ENCODE measurements at places on chromosomes 13 and 19.

GRCh38 chr13:46071590-46072249 is 19.2 kb upstream of the ZC3H13 start:
- no peak for DNase-seq

DNA sequence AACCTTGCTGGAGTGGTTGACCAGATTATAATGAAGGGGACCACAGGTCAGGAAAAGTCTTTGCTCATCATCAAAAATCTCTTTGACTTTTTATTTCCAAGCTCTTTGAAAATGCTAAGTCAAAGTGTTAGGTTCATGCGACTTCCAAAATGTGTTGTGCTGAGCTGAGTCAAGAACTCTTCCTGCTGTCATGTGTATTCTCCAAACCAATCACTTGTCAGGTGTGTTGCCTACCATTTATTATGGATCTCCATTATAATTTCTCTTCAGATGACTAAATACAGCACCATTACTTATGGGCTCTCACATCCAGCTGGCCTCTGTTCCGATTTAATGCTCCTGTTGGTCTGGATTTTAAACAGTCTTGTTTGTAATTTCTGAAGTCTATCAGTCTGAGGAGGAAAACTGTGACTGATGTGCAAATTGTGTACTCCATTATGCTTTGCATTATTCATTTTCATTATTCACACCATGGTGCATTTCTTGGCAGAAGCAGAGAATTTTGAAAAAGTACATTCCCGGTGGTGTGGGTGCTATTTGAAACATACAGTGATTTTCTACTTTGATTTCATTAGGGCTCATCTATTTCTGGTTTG is 562.5 kb downstream of the LMO7 start:
- DNase-seq, result no peak

DNA sequence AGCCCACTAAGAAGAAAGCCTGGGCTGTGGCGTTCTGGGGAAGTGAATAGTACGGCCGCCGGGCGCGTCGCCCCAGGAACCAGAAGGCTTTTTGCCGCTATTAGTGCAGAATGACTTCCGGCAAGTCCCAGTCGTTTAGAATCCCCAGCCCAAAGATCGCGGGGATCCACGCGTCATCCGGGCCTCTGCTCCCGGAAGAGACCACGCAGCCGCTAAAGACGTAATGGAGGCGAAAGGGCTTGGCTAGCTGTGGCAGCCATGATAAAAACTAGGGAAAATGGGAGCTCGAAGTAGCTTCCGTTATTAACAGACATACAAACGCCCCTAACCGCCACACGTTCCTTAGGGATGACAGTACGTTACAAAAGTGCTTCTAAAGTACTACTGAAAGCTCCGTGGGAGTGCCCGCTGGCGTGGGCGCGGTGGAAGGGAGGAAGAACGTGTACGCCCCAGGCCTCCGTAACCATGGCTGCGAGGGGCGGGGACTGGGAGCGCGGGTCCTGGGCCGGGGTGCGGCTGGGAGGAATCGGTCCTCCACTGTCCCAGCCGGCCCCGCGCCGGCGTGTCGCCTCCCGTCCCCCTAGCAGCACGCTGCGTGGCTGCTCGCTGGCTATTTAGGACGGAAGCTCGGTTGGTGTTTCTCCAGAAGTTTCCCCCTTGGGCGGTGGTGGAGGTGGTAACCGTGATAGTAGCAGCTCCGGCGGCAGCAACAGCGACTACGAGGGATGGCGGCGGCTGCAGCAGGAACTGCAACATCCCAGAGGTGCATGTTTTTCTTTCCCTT is at the start of gene SUGT1:
TSS of gene SUGT1 (plus strand) at position 641 of the 784 bp plus-strand sequence. CDS start at position 726, 85 bp downstream.
- peak; percentile 98 for DNase-seq

DNA sequence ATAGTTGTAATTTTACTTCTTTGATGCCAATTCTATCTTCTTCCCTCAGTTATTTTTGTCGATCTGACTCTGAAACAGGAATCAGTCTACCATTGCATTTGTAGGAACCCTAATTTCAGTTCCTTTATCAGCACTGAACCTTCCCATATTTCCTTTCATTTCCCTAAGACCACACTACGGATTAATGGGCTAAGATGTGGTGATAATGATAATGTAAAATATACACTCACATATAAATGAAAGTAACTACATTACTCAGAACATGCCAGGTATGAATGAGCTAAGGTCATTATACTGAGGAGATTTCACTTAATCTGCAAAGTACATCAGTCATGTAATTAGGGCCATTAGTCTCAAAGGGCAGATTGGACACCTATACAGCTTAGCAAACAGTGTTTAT is 60.2 kb upstream of the RFC3 start:
- peak; percentile 46 for DNase-seq

DNA sequence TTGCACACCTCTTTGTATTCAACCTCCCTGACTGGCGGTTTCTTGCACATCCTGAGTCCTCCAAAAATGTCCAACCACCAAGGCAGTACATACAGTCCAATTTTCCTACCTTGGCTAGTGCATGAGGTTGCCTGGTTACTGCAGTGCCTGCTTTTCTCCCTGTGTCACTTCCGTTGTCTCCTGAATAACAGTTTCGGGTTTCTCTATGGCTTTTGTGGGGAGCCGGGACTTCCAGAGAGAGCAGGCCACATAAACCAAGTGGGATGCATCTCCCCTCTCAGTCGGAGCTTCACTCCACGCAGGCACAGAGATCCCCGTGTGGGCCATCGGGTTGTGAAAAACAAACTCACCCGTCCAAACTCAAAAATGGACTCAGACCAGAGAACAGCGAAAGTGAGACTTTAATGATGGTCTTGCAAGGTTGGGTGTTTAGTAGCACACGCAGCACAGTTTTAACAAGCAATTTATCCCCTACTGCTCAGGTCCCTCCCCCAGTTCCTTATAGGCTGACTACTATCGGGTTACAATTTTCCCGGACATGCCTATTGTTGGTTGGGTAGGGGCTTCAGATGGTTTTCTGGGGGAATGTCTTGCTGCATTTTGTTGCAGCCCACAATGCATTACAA is 173.1 kb downstream of the POU4F1 start:
- DNase-seq, result no peak

- DNase-seq, result no peak
Measured at GRCh38 chr13:69604698-69605097, 502.9 kb upstream of the ATXN8OS start.

GRCh38 chr19:4436231-4436630 is 21.4 kb downstream of the UBXN6 start:
- peak; percentile 37 for DNase-seq

DNA sequence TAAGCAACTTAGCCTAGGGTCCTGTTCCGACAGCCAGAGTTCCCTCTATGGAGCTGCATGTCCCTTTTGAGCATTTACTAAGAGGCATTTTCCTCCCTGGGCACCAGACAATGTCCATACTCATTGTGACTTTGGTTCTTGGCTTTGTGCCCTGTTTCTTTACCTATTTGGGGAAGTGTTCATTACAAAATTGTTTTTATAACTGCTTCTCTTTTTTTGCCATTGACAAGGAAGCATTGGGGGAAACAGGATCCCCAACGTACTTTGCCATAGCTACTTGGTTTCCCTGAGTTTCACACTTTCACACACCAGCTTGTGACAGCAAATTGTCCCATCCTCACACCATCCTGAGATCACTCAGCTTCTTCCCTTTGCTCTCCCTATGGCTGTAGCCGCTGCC is 81.1 kb upstream of the SIAH3 start:
- DNase-seq, result peak; percentile 81

GRCh38 chr13:73138638-73139491 is 80.1 kb downstream of the KLF5 start:
- no peak for DNase-seq

- peak; percentile 69 for DNase-seq
Measured at GRCh38 chr19:35045667-35046300, 4.3 kb downstream of the HPN start.

- peak; percentile 97 for DNase-seq
Measured at GRCh38 chr19:3818466-3818865, 32.3 kb upstream of the MATK start.

- DNase-seq, result peak; percentile 53
Measured at GRCh38 chr13:41961466-41961760, 504 bp upstream of the VWA8 start.

- no peak for DNase-seq
Measured at GRCh38 chr19:5707576-5708575, 12.1 kb downstream of the LONP1 start.

- DNase-seq, result no peak
Measured at GRCh38 chr13:50518781-50519201, 324.7 kb downstream of the DLEU7 start.

GRCh38 chr19:57380923-57381322 is 8.7 kb upstream of the ZNF548 start:
- DNase-seq, result no peak

GRCh38 chr19:49333811-49334288 is 1.4 kb upstream of the CD37 start:
- peak; percentile 40 for DNase-seq

GRCh38 chr19:48962029-48962848 is 2.9 kb upstream of the FTL start:
- peak; percentile 89 for DNase-seq

GRCh38 chr19:20470345-20471135 is 95.0 kb downstream of the ZNF737 start:
- DNase-seq, result no peak

- no peak for DNase-seq
Measured at GRCh38 chr19:4210166-4210731, 19.1 kb upstream of the EBI3 start.

- DNase-seq, result peak; percentile 62
Measured at GRCh38 chr13:97567510-97568243, 133.7 kb downstream of the RAP2A start.

DNA sequence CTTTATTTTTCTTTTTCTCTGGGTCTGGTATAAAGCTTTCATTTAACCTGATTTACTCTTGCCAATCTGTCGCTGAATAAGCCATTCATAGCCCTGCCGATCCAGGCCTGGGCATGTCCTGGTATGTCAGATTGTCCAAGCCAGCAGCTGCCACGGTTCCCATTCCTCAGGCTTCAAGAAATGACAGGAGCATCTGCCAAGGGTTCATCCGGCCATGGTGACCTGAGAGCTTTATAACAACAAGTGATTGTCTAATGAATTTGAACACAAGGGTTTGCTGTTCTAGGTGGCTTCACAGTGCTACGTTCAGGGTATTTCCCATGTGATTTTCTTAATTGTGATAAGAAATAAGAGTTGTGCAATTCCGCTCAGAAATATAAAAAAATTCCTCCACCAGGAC is 20.0 kb downstream of the PNMA8A start:
- DNase-seq, result no peak

DNA sequence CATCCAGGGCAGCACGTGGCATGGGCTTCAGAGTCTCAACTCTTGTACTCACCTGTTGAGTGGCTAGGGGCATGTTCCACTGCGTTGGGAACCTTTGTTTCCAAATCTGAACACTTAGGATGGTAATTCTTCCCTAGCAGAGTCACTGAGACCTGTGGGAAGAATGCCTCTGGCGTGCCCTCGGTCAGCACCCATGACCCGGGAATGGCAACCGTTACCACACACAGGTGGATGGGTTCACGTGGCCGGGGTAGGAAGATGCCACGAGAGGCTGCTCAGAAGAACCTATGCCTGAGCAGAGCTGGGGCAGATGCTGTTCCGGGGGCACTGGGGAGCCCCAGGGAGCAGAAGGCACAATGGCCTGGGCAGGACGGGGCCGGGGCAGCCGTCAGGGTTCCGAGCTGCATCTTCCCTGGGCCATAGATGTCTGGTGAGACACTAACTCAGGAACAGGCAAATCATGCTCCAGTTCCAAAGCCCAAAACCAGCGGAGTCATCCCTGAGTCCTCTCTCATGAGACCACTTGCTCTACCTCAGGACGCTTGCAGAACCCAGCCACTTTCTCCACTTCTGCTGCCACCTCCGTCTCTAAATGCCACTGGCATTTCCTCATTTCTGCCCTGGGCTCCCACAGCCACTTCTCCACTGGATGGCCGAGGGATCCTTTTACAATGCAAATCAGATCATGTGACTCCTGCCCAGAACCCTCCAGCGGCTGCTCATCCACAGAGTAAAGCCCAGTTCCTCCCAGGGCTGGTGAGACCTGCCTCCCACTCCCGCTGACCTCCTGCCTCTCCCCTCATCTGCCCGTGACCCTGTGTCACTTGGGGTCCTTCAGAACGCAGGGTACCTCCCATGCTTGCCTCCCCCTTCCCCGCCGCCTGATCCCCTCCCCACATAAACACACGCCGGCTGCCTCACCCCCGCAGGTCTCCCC is 36.7 kb downstream of the FAM124A start:
- peak; percentile 90 for DNase-seq

Data from inflammatory macrophage (primary cell).